Activated CD4-positive, CD25-positive, alpha-beta regulatory T cell (primary cell): ENCODE measurements at places on chromosomes 5 and 9.

- DNase-seq: no peak
Measured at GRCh38 chr9:132005899-132006298, 73.8 kb downstream of the MED27 start.

DNA sequence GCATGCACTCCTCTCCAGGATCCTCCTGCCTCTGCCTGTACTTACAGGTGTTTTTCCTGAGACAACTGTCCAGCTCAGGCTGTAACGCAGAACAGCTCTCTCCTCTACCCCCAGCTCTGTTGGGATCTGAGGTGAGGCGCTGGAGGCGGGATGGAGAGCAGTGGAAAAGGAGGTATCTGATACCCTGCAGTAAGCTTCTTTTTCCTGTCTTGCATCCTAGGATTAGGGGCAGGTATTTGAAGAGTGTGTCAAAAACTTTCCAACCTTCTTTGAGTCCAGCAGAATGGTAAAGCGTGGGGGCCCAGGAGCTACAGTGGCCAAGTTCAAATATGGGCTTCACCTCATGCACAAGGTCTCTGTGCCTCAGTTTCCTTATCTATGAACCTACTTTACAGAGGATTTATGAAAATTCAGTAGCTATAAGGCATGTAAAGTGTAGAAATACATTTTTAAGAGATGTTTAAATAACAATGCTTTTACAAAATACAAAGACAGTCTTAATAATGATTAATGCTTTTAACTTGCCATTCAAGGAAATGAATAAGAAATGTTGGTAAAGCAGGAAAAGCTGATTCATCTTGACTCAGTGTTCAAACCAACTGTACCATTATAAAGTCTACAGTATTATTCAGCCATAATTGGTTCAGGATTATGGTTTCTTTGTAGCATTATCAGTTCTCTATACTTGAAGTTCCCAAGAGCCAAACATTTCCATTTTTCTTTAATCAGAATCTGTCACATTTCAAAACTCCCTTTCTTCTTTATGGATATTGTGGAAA lies 26.1 kb downstream of the MAP1B start:
- DNase-seq: no peak

- no peak for DNase-seq
Measured at GRCh38 chr9:28758341-28758740, 1185.1 kb upstream of the C9orf72 start.

DNA sequence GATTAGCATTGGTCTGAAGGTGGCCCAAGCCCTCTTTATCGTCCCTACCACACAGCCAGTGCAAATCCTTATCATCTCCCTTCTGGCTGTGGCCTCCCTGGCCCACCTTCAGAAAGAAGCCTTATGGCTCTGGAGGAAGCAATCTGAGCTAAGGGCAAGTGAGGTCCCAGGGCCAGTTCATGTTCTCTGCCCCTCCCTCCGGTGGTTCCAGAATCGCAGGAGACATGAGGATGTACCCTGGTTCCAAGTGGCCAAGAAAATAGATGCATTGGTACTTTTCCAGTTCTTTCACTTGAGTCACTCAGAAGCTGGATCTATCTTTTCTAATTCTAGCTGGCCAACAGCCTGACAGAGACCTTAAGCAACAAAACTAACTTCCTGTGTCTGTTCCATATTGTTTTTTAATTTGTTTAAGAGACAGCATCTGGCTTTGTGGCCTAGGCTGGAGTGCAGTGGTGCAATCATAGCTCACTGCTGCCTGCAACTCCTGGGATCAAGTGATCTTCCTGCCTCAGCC lies 60.7 kb downstream of the LHFPL2 start:
- DNase-seq: no peak

- DNase-seq: peak; percentile 20
Measured at GRCh38 chr9:135701959-135702721, at the start of gene KCNT1. Gene KCNT1, plus strand, starts transcription at chr9:135702185. Its CDS starts 74 bp downstream, at chr9:135702259.

- DNase-seq: no peak
Measured at GRCh38 chr5:107496466-107496865, 174.3 kb downstream of the EFNA5 start.
